Activated CD4-positive, alpha-beta T cell treated with anti-CD3 and anti-CD28 coated beads for 4 hours (primary cell): ENCODE measurements at places on chromosomes 3 and 15.

GRCh38 chr15:52731004-52731403, 51.8 kb upstream of the ATOSA start:
- DNase-seq: no peak

DNA sequence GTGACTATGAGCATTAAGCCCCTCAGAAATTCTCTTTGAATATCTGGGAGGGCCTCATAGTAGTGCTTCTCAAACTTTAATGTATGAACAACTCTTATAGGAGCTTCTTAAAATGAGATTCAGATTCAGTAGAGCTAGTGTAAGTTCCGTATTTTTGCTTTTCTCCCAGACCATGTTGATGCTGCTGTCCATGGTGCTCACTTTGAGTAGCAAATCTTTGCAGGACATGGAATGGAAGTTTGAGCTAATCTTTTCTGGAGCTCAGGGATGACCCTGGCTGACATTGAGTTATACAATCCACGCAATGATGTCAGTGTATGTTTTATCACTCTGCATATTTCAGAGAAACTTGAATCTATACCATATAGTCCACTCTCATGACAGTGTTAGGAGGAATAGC, 134.2 kb downstream of the OTOL1 start:
- no peak for DNase-seq

DNA sequence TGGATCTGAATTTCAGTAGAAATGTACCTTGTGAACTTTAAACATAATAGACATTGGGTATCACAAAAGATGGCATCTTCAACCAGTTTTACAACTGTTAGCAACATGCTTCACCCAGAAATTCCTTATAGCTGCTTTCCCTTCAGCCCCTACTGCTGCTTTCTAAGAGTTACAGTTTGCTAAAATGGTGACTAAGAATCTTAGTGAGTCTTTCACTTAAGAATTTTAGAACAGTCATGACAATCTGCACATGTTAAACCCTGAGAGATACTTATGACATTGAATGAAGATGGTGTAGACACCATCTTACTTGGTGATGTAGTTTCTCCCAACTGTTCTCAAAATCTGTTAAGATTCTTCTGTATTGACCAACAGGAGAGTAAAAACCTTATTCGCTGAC, 129.7 kb upstream of the UBE2E1 start:
- no peak for DNase-seq

- no peak for DNase-seq
Observed at GRCh38 chr3:53238051-53238850, 17.6 kb downstream of the TKT start.

DNA sequence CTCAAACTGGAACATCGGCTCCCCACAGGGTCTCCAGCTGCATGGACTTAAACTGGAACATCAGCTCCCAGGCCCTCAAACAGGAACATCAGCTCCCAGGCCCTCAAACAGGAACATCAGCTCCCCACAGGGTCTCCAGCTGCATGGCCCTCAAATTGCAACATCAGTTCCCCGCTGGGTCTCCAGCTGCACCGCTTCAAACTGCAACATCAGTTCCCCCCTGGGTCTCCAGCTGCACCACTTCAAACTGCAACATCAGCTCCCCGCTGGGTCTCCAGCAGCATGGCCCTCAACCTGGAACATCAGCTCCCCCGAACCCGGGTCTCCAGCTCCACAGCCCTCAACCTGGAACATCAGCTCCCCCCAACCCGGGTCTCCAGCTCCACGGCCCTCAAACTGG, 82.0 kb downstream of the TFRC start:
- DNase-seq: no peak

DNA sequence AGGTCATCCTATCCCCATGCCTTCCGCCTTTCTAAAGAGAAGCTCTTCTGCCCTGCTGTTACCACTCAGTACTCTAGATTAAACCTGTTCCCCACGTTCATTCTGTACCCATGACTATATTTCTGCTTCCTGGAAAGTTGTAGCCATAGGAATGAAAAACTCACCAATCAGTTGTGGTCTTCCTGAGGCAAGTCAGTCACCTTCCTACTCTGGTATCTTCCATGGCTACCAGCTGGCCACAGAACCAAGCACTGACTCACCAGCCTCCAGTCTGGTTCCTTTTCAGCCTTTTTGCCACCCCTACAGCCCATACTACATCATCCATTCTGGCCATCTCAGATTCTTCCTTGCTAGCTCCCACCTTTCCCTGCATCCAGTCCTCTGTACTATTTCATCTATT, 46.4 kb downstream of the TMEM44 start:
- DNase-seq: no peak

DNA sequence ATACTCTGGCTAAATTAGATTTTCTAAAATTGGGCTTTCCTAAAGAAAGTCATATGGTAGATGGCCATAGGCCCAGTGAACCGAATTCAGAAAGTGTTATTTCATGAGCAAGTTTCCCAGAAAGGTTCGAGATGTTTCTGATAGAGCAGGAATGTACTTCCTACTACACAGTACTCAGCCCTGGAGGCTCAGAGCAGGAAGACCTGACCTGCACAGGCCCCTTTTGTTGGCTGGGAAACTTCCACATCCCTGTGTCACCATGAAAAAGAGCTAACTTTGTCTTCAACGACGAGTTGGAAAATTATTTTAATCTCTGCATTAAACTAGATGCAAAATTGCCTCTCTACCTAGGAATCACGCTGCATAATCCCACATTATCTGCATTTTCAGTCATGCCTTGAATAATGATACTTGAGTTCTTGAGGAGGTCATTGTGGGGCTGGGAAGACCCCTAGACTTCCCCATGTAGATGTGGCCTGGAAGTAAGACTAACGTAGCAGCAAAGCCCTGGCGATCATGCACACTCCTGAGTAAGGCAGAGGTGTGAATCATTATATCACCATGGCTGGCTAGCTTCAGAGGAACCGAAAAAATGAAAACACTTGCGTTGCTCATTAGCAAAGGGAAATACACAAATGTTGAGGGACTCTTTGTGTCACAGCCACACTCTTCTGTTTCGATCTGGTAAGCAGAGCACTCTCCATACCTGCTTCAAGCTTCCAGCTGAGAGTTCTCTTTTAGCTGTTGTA, 47.1 kb downstream of the CMTM7 start:
- no peak for DNase-seq

DNA sequence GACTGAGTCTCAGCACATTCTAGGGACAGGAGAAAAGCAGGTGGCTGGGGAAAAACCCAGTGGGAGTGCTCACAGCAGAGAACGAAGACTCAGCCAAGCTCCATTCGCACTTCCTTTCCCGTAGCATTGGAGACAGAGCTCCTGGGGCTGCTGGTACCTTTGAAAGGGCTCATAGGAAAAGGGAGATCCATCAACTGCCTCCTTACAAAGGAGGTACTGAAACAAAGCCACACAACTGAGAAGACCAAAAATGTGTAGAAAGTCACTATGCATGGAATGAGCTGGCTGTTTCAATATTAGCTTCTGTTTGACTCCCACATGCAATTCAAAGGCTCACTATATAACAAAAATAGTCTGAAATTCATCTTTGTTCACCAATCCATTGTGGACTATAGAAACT, 16.9 kb downstream of the STIMATE start:
- no peak for DNase-seq

- DNase-seq: no peak
Observed at GRCh38 chr15:73540161-73540560, 93.0 kb downstream of the NPTN start.

DNA sequence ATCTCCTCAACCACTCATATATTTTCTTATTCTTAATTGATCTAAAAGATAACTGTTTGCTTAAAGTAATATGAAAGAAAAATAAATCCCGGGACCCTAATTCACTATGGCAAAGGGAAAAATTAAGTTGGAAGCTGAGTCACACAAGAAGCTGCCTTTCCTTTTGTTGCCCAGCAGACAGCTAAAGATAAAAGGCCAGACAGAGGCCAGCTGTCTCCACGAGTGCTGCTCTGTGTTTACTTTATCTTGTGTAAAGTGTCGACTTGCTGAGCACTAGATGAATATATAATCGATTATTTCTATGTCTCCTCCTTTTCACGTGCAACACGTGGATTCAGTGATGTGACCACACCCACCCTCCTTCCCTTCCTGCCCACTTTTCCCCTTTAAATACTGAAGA, 52.8 kb upstream of the NSMCE3 start:
- no peak for DNase-seq

GRCh38 chr3:14471016-14471415, 68.6 kb downstream of the SLC6A6 start:
- DNase-seq: no peak

DNA sequence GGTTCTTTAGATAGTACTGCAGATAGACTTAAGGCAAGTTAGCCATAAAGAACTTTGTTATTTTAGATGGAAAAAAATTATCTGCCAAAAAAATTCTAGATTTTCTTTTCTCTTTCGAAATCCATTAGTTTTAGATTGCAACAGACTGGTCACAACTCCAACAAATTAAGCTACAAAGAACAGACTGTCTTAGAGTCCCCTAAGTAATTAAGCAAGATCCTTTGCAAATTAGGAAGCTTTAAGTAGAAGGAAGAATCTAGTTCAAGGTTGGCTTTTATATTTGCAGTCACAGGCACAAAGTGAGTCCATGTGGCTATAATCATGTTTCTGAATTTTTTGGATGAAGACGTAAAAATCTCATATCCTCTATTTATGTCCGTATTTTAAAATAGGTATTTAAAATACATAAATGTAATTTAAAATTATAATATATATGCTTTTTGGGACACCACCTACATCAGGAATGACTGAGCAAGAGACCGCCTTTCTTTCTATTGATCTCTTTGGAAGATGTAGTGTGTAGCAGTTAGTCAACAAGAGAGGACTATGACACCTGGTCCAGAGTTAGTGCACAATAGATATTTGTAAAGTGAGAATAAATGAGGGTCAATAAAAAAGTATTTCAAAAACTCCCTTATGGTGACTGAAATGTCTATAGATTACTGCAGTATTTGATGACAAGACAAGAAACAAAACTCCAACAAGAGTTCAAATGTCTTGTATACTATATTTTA, 34.4 kb downstream of the TMEM45A start:
- DNase-seq: no peak
